ENCODE measurements at places on chromosomes 2 and 18. TPM values are rescaled to one million over a fixed set of nuclear protein-coding genes. Genes with fewer than 3 reads are reported as not detected.

DOK6 gene
- 1.3 TPM for total RNA-seq

OSBPL6 gene
- 1.2 TPM for total RNA-seq

DNA sequence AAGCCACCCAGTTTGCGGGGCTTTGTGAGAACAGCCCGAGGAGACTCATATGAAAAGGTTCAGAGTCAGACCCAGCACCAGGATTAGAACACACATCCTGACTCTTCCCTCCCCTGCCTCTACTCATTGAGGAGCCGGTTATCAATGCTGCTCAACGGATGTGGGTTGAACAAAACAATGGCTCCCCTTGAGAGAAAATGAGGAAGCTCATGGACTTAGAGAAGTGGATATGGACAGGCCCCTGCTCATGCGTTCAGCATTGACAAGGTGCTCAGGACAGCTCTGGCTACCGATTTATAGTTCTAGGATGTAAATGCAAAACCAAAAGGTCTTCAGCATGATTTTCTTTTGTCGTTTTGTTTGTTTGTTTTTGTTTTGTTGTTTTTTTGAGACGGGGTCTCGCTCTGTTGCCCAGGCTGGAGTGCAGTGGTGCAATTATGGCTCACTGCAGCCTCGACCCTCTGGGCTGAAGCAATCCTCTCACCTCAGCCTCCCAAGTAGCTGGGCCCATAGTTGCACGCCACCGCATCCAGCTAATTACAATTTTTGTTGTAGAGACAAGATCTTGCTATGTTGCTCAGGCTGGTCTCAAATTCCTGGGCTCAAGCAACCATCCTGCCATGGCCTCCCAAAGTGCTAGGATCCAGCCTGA is 32.0 kb upstream of the AGAP1 start:
- DNase-seq = no peak

- no peak for DNase-seq
Observed at GRCh38 chr2:50143822-50144575, 887.9 kb downstream of the NRXN1 start.

DLGAP1 gene
- total RNA-seq = 0.47 TPM

- no peak for DNase-seq
Observed at GRCh38 chr2:9158786-9159779, 47.5 kb upstream of the ASAP2 start.

DNA sequence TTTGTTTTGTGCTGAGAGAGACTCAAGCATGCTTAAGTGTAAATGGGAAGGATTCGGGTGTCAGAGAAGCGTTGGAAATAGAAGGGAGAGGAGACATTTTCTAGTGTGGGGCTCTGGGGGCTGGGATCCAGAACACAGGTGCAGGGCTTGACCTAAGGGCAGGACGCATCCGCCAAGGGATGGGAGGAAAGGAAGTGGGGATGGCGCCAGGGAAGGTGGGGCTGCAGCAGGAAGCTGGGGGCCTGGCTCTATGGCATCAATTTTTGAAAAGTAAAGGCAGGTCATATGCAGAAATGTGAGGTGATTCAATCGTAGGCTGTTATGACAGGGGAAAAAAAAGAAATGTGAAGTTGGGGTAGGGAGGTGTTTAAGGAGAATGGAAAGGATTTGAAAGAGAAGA is 143.2 kb upstream of the SERTAD2 start:
- DNase-seq = no peak

GRCh38 chr2:189763908-189764661 is 1.5 kb upstream of the OSGEPL1 start:
- DNase-seq = no peak

ACTG2 gene
- 2.2 TPM for total RNA-seq

DNA sequence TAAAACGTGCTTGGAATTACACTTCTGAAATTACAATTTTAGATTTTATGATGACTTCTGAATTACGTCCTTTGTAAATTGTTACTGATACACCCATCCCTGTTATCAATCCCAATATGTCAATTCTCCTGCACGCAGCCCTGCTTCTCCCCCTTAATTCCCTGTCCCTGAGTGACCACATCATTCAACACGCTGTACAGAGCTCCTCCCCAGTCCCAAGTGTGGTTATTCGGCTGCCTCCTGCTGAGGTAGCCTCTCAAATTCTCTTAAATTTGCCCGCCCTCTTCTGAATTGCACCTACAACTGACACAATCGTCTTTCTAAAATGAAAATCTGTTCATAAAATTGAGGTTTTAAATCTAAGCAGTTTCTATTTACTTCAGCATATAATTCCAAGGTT is 10.1 kb downstream of the SERPINB8 start:
- no peak for DNase-seq

- no peak for DNase-seq
Observed at GRCh38 chr2:2007551-2008501, 263.5 kb upstream of the PXDN start.

DNA sequence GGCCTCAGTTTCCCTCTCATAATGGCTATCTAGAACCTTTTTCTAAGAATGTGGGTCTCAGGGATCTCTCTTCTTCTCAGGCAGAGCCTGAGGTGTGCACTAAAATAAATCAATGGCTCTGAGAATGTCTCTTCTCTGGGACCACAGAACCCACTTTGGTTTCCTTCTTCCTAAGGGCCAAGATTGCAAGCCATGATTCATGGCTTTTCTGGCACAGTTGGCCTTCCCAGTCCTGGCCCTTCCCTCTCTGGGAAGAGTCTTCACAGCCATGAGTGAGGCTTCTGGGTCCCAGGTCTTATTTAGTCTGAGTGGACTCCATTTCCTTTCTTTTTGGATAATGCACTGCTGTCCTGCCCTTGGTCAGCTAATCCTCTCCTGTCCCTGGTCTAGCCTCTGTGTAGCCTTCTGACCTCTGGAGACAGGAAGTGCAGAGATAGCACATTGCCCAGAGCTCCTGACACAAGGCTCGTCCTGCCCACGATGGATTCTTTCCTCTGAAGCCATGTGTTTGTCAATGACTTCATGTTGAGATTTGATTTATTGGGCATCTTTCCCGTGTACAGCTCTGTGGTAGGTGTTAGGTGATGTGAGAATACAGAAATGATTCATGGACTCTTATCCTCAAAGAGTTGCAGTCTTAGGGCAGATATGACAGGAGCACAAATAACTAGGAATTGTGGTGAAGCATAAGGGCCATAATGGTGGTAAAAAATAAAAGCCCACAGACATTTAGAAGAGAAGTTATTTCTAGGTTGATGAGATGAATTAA is 245.0 kb downstream of the CLIP4 start:
- DNase-seq = no peak

DNA sequence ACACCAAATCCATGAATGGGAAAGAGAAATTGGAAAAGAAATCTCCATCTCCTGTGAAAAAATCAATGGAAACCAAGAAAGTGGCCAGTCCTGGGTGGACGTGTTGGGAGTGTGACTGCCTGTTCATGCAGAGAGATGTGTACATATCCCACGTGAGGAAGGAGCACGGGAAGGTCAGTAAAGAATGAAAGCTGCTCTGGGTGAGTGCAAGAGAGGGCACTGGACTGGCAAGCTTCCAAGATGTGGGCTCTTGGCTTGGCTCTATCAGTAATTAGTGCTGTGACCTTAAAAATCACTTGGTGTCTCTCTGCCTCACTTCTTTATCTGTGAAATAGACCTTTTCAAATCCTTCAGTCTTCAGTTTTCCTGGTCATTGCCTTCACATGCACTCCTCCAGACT is 89.0 kb downstream of the ZNF532 start:
- peak; percentile 41 for DNase-seq

DNA sequence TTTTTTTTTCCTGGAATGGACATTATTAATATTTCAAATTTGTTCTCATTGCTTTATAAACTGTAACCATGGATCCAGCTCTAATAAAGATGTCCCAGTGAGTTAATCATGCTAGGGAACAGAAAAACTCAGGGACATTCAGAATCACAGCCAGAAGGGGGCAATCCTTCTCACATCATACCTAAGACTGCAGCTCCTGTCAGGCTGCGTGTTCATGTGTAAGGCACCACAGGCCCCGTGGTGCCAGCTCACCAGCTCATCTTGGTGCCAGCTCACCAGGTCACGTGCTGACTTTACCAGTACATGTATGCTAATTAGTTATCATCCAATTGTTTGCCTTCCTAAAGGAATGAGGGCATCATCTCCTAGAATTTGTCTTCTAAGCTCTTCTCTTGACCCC is 84.7 kb upstream of the NEDD4L start:
- no peak for DNase-seq

LGALSL gene
- total RNA-seq = 6.4 TPM

RUFY4 gene
- total RNA-seq = 0.31 TPM

GRCh38 chr2:1631292-1632001 is 112.9 kb downstream of the PXDN start:
- DNase-seq = no peak

TFCP2L1 gene
- total RNA-seq = 4.3 TPM

DNA sequence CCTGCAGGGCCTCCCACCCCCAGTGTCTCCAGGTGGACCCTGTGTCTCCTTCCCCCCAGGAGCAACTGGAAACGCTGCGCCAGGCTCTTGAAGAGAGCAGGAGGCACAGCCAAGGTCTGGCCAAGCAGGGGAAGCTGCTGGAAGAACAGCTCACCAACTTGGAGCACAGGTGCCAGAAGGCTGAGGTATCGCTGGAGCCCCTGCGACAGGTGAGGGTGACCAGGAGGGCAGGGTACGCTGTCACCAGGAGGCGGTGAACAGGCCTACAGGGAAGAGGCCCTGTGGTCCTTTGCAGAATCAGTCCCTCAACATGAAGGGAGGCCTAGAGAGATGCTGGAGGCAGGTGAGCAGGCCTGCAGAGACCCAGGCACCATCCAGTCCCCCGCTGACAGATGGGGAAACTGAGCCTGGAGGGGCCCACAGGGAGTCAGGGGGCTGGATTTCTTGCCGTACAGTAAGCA is 15.6 kb upstream of the SNED1 start:
- no peak for DNase-seq

- no peak for DNase-seq
Observed at GRCh38 chr18:32450874-32451273, 19.8 kb downstream of the GAREM1 start.

DNA sequence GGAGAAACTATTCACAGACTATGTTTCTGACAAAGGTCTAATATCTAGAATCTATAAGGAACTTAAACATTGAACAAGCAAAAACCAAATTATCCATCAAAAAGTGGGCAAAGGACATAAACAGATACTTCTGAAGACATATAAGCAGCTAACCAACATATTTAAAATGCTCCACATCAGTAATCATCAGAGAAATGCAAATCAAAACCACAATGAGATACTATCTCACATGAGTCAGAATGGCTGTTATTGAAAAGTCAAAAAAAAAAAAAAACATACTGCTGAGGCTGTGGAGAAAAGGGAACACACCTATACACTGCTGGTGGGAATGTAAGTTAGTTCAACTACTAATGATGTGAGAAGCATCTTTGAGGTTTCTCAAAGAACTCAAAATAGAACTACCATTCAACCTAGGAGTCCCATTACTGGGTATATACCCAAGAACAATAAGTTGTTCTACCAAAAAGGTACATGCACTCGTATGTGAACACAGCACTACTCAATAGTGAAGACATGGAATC is 220.4 kb upstream of the TFPI start:
- no peak for DNase-seq
